H4 (cell line): ENCODE measurements at places on chromosomes 7 and 10.

GRCh38 chr10:26863351-26864076 is 2.8 kb upstream of the ABI1 start:
- DNase-seq: no peak

DNA sequence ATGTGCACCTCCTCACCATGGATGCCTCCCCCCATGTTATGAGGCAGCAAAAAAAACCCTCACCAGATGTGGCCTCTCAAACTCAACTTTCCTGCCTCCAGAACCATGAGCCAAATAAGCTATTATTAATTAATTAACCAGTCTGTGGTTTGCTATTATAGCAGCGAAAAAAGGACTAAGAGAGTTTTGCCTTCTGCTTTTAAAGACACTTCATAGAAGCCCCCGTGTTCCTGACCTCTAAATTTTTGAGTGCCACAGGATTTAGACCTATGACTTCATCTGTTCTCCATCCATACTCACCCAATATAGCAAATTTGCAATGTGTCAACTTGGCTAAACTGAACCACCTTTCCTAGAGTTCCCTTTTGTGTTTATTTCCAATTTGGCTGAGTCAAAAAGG is 9.2 kb upstream of the SEMA3E start:
- DNase-seq: no peak

DNA sequence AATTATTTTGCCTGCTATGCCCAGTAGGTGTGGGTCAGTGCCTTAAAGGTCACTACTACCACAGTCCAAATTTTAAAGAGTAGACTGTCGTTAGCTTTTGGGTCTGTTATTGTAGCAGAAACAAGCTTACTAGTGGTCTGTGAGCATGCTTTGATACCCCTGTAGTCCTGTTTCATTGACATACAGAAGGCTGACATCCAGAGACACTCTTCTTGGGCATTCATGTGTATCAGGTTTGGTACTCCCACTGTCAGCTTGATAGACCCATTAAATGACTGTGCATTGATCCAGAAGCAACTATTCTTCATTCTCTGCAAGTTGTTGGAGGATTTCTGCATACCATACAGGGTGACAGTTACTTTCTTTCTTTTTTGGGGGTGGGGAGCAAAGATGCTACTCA is 884.4 kb upstream of the CELF2 start:
- DNase-seq: no peak

DNA sequence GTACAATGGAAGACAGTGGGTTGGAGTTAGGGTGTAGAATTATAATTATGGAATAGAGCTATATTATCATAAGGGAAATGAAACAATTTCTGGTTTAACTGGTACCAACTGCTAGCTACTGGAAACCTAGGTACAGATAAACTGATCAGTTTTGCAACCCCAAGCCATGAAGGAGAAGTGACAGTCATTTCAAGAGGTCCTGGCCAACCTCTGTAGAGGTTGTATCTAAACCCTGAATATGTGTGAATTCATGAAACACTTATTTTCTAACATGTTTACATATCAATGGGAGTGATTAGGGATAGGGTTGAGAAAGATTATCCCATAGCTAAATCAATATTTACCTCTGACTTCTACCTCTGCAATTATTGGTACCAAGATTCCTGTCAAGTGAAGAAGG is 29.9 kb upstream of the CC2D2B start:
- no peak for DNase-seq

DNA sequence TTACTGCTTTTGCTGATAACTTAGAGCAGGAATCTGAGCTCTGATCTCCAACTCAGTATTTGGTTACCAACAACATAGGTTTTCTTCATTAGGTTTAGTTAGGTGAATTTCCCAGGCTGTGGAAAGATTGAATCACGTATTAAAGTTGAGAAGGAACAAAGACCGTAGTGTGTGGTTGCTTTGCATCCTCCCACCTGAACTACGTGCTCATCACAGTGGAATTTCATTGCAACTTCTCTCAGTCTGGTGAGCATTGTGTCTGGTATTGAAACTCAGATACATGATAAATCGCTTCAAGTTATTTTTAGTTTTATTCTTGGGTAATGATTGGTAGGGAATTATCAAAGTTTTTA is 139.4 kb upstream of the AKR1E2 start:
- DNase-seq: peak; percentile 25

GRCh38 chr7:16708980-16709379 is 44.6 kb upstream of the TSPAN13 start:
- peak; percentile 99 for DNase-seq

DNA sequence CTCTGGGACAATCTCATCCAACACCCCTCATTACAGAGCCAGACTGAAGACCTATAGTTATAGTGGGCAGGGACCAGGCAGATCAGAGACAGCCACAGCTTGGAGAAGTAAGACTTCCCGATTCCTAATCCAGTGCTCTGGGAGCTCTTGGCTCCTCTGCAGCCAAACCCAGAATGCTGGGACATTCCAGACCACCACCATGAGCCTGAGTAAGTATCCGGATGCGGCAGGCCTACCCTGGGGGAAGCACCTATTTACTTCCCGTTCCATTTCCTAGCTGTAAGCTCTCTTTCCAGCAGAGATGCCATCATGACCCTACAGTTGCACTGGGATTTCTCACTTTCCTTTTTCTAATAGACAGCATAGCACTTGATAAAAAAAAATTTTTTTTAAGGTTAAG is 16.4 kb downstream of the HIP1 start:
- DNase-seq: no peak

- no peak for DNase-seq
Measured at GRCh38 chr7:110831419-110831818, 259.5 kb upstream of the LRRN3 start.

DNA sequence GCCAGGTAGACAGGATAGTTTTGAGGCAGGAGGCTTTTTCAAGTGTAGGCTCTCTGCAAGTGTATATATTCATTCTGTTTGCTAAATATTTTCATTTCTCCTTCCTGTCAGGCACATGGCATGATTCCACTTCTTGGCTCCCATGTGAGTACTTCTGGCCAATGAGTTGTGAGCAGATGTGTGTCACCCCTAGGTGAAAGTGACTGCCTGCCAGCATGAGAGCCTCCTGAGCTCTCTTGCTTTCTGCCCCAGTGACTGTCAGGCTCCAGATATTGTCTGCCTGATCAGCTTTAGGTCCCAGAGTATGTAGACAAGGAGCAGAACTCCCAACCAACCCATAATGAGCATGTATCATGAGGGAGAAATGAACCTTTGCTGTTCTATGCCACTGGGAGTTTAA is 257.6 kb upstream of the NPY start:
- peak; percentile 41 for DNase-seq

- DNase-seq: no peak
Measured at GRCh38 chr7:158567153-158567603, 20.4 kb downstream of the PTPRN2 start.

DNA sequence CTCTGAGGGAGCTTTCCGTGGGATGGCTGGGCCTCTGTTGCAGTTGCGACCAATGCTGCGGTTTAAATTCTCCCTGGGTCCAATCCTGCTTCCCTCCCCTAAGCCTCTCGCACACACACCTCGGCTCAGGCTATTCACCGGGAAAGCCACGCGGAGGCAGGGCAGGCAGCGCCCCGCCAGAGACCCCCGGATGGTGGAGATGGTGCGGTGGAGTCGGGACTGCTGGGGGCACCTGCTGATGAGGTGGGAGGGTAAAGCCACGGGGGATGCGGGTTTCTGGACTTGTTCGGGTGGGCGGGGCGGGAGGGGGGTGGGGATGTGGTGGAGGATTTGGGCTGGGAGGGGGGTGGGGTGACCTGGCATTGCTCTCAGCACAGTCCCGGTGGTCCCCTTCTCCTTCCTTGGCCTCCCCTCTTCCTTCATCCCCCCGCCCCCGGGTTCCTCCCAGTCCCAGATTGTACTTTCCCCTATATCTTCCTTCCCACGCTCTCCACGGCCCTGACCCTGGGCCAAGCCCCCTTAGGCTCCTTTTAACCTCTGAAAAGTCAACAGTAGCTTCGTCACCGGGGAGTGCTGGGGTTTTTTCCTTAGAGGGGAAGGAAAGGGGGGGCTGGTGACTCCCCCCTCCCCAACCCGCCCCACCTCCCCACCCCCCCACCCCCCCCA is 16.4 kb downstream of the UNCX start:
- DNase-seq: no peak

DNA sequence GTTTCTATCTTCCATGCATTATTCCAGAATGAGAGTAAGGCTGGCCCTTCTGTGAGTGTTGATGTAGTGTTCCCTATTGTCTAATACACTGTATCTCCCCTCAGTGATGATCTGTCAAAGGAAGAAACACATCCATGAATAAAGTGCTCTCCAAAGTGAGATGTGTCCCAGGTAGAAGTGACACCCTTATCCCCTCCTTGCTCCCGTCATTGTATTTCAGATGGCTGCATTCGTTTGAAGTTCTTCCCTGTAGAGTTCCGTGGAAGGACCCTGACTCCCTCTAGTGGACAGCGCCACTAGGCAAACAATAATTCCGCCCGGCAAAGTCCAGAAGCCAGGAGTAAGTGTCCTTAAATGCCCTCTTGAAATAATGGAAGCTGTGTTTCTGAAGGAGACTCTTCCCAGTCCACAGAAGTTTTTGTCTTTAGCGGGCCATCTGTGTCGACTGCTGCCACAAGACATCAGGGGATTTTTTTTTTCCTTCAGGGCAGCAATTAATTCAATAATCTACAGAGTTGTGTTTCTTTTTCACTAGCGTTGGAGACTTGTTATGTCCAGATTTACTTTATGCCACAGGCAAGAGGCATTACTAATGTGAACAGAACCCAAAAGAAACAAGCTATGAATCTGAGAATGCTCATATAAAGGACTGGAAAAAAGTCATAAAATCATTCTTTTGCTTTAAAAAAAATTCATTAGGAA is 64.6 kb downstream of the THNSL1 start:
- peak; percentile 62 for DNase-seq

DNA sequence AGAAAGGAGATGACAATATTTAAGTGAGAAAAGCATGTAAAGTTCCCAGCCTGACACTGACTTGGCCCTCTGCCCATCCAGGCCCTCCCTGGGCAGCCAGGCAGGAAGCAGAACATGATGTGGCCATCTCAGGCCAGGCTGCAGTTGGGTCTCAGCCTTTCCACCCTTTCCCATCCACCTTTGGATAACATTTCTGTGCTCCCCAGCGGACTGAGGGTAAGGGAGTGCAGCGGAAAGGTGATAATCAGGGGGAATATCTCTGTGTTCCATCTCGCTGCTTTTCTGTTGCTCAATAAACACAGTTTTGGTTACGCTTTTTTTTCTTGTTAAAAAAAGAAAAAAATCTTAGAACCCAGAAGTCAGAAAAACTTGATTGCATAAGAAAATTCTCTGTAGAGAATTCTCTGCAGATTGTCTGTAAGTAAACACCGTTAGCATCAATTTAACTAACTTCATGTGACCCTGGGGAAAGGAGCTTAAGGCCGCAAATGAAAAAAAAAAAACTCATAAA is 37.2 kb upstream of the TARP start:
- DNase-seq: peak; percentile 42

DNA sequence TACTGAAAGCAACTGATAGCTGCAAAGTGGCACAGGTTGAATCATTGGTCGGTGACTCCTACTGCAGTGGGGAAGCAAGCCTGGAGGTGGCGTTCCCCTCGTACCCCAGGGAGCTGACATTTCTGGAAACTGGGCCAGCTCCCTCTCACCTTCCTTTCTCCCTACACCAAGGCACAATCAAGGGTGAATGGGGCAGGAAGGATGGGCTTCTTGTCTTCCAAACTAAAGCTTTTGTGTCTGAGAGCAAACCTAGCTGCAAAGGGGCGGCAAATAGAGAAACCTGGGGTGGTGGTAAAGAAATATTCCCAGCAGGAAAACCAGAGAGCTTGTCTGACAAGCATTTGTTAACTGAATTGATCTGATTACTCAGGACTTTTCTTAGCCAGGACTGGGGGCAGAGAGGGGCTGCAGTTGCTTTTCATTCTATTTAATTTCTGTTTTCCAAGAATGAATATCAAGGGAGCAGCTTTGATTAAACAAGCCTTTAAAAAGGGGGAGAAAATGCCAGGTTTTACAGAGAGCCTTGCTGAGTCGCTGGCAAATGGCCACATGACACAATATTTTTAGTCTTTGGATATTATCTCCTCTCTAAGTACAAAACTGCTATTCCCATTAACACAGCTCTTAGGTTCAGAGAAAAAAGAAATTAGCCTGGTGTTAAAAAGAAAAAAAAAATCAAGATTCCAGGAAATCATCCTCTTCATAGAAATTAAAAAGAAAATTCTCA is 27.8 kb downstream of the CDHR3 start:
- DNase-seq: no peak

DNA sequence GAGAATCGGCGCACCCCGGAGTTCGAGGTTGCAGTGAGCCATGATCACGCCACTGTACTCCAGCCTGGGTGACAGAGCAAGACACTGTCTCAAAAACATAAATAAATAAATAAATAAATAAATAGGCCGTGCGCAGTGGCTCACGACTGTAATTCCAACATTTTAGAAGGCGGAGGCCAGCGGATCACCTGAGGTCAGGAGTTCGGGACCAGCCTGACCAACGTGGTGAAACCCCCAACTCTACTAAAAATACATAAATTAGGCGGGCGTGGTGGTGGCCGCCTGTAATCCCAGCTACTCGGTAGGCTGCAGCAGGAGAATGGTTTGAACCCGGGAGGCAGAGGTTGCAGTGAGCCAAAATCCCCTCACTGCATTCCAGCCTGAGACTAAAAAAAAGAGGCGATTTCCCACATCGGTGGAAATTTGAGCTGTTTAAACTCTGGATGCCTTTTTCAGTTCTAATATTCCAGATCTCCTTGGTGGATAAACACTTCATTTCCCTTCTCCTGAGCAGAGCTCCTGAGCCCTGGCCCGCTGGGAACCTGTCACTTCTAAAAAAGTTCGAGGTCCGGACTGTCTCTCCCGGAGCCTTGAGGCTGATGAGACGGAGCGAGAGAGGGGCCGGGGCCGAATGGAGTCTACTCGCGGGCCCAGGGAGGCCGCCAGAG is 2.0 kb upstream of the NFKB2 start:
- no peak for DNase-seq

- DNase-seq: no peak
Measured at GRCh38 chr7:20862554-20862953, 75.9 kb upstream of the SP8 start.

DNA sequence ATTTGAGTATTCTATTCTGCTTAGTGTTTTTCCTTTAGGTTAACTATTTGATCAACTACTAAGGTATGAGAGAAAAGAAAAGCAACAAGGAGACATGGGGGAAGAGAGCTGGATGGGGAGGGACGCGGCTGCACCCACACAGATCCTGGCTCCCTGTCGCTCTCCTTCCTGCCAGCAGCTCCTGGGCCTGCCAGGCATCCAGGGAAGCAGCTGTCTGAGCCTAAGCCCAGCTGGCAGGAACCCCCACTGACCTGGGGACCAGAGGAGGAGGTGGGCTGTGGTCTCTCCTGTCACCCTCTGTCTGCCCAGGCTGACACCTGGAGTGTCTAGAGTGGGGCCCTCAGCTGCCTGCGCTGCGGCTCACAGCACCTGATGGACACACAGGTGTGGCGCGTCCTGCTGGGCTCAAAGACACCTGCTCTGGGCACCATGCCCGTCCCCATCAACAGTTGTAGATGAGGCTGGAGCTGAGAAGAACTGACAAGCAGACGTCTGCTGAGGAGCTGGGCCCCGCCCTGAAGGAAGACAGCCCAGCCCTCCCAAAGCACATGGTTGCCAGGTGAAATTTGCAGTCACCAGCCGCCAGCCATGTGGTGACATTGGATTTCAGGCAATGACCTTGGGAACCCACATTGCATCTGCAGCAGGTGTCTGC is 207.9 kb downstream of the PLXNA4 start:
- no peak for DNase-seq
